ENCODE measurements at places on chromosomes 1 and 21. TPM values are rescaled to one million over a fixed set of nuclear protein-coding genes. Genes with fewer than 3 reads are reported as not detected.

- DNase-seq, result no peak
Observed at GRCh38 chr1:101065575-101065974, 40.0 kb upstream of the DPH5 start.

GRCh38 chr1:44698138-44698537, 23.6 kb downstream of the ARMH1 start:
- no peak for DNase-seq

DNA sequence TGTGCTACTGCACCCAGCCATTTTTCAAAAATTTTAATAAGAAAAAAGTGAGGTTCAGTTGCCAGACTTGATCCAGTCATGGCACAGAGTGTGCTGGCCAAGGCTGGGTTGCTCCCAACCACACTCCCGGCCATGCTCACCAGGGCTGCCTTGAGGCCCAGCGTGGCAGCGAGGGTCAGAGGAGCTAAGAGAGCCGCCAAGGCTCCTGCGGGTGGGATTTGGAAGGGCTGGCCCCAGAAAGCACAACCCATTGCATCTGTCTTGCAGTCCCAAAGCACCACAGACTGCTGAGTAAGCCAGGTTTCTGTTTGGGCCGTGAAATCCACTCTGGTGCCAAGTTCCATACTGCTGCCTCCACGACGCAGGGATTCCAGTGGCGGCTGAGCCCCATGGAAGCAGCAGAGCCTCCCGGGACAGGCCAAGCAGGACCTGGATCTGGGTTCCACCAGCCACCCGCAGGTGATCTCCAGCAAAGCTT, 22.6 kb downstream of the ZBTB17 start:
- no peak for DNase-seq

GRCh38 chr1:9878404-9878803, 31.7 kb downstream of the CTNNBIP1 start:
- no peak for DNase-seq

GRCh38 chr1:171934664-171935063, 93.4 kb downstream of the DNM3 start:
- DNase-seq, result no peak

- DNase-seq, result peak; percentile 51
Observed at GRCh38 chr1:107963601-107964335, 1.2 kb downstream of the VAV3 start.

SAMD13 gene
- total RNA-seq, result 2.2 TPM

SPATC1L gene
- 8.6 TPM for total RNA-seq

HEYL gene
- 10.4 TPM for total RNA-seq

All from lower lobe of right lung (tissue), 2 donors.